ENCODE measurements at places on chromosomes 3 and 15.

DNA sequence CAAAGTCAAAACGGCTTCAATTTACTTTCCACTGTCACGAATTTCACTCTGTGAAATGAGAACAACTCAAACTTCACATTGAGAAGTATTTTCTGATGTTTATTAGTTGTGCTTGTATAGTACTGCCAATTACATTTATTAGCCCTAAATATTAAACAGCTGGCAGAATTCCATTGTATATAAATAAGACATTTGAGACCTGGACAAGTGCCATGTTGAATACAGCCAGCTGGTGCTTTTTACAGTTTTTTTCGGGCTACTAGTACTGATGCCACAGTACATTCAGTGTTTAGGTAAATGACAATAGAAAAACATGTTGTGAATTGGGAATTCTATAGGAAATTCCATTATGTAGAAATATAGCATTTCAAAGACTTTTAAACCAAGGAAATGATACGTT is 79.0 kb downstream of the EPHA3 start:
- DNase-seq, result no peak

GRCh38 chr3:101819649-101820206 is 29.6 kb upstream of the NFKBIZ start:
- DNase-seq, result no peak

- DNase-seq, result no peak
Observed at GRCh38 chr3:19898721-19899120, 35.3 kb downstream of the EFHB start.

GRCh38 chr15:31024330-31024729 is 32.9 kb upstream of the MTMR10 start:
- DNase-seq, result no peak

GRCh38 chr3:144264794-144265193 is 293.2 kb downstream of the DIPK2A start:
- DNase-seq, result no peak

- no peak for DNase-seq
Observed at GRCh38 chr3:115399750-115400149, 223.6 kb upstream of the GAP43 start.

- no peak for DNase-seq
Observed at GRCh38 chr15:58748040-58748851, 1.3 kb downstream of the ADAM10 start.

DNA sequence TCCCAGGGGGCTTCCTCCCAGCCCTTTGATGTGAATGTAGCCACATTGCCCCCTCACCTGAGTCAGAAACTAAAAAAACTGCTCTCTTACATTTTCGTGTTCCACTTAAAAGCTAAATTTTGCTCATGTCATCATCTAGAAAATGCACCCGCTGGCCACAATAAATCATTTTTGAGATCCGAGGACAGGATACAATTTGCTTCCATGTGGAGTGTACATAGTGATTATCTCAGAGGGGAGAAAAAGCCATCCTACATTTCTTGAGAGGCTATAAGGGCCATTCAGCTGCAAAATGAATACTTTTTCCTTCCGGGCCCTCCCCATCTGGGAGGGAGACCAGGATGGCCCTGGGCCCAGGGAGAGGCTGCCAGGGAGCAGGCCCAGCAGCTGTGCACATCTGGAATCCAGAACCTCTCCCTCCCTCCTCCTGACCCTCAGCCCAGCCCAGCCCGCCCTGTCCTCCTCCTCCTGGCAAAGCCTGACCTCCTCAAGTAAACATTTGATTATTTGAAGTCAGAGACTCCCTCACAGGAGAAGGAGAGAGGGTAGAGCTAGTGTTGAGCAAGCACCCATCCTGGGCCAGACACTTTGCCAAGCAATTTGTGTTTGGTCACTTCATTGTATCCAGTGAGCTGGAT is 59.1 kb downstream of the CORO2B start:
- DNase-seq, result no peak

DNA sequence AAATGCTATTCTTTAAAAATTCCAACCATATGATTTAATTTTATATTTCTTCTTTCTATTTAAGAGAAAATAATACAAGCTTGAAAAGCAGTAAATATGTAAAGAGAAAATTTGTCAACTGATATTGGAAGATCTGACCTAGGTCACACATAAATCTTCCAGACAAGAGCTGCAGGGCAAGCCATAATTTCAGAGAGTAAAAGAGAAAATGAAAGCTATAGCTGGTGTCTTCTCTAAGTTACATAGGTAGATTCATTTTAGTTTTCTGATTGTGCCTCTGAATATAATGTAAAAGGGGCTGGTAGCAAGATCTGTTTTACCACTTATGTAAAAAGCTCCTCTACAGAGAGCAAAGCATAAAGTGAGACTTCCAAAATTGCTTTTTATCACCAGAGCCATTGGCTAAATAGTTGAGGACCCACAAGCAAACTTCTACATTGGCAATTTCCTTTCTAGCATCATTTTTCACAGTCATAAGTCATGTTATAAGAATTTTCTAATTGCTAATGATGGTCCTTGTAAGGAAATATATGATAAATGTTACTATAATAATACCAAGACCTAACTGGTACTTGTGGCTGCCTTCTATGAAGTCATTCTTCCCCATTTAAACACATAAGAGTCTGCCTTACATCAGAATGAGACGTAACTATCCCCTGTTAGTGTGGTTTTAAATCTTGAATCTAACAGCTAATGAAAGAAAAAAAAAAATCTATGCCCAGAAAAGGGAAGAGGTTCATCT is 80.8 kb upstream of the SKOR1 start:
- DNase-seq, result no peak

Data from CD8-positive, alpha-beta memory T cell (primary cell).